ENCODE measurements at places on chromosomes 12 and 14.

DNA sequence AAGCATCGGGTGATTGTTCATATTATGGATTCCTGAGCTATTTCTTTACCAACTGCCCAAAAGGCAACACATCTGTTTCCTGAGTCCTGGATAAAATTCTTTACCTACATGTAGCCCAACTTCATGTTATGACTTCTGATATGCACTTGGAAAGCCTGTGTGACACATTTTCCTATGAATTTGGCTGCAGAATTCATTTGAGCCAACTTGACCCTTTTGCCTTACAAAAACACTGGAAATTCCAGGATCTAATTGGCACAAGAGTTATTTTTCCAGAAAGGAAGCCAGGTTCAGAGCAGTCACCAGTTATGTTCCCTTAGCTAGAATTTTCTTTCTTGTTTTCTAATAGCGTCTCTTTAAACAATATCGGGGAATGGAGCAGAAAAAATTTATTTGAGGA is 202.5 kb upstream of the LRIG3 start:
- H3K4me3 ChIP-seq = no peak overlapping the region
- no peaks in the 10 kb centered on the region for H3K36me3 ChIP-seq
- no peaks in the 10 kb centered on the region for H3K4me1 ChIP-seq
- H3K27me3 ChIP-seq = no peaks in the 10 kb centered on the region

DNA sequence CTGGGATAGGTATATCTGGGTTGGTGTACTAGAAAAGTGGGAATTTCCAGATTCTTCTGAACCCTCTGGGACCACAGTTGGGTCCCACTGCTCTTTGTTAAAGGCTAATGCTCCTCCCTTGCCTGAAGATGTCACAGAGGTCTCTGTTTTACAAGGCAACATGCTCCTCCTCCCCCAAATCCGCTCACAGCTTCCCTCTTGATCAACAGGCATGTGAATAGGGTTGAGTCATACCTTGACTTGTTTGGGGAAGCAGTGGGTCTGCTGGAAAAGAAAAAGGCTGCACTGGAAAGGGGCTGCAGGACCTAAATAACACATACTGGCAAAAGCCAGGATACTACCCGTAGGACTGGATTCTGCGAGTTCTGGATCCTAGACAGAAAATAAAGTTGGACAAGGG is 165.4 kb upstream of the TMEM260 start:
- peaks cover 24% of the 10 kb centered on the region for H3K4me1 ChIP-seq
- H3K27ac ChIP-seq = no peak overlapping the region
- H3K27me3 ChIP-seq = no peaks in the 10 kb centered on the region
- no peak for DNase-seq
- H3K36me3 ChIP-seq = no peaks in the 10 kb centered on the region

GRCh38 chr14:75539561-75540478 is 17.6 kb downstream of the BATF start:
- H3K4me1 ChIP-seq = no peaks in the 10 kb centered on the region
- no peak for DNase-seq
- H3K4me3 ChIP-seq = no peak overlapping the region
- no peak overlapping the region for H3K27ac ChIP-seq

- H3K4me3 ChIP-seq = no peak overlapping the region
- no peak for DNase-seq
- H3K4me1 ChIP-seq = no peaks in the 10 kb centered on the region
Observed at GRCh38 chr14:103496776-103497175, 25.9 kb downstream of the CKB start.

GRCh38 chr12:6872073-6873048 is 742 bp downstream of the SPSB2 start:
- peak overlapping the region; percentile 74 for H3K27ac ChIP-seq
- H3K27me3 ChIP-seq = no peaks in the 10 kb centered on the region
- peaks cover 34% of the 10 kb centered on the region for H3K36me3 ChIP-seq
- peak overlapping the region; percentile 75 for H3K4me3 ChIP-seq

GRCh38 chr14:102902523-102903247 is 19.8 kb upstream of the AMN start:
- peak overlapping the region; percentile 37 for H3K27ac ChIP-seq
- no peaks in the 10 kb centered on the region for H3K4me1 ChIP-seq
- DNase-seq = no peak
- peaks cover 11% of the 10 kb centered on the region for H3K36me3 ChIP-seq

DNA sequence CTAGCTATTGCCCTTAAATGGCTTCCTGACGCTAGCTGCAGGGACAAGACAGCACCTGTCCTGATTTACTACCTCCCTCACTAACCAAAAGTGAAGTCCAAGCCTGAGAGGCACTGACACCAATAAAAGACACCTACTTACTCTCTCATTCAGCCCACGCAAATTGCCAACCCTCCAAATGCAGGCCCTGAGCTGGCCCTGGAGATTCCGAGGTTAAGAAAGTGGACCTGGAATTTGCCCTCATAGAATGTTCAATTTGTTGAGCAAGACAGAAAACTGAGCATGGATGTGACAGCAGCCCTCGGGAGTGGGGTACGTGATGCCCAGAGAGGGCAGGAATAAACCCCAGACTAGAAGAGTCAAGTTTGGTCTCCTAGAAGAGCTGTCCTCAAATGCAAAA is 16.4 kb downstream of the SERPINA3 start:
- H3K4me3 ChIP-seq = no peak overlapping the region
- H3K4me1 ChIP-seq = no peaks in the 10 kb centered on the region
- no peaks in the 10 kb centered on the region for H3K36me3 ChIP-seq
- no peak overlapping the region for H3K27ac ChIP-seq
- no peak for DNase-seq

DNA sequence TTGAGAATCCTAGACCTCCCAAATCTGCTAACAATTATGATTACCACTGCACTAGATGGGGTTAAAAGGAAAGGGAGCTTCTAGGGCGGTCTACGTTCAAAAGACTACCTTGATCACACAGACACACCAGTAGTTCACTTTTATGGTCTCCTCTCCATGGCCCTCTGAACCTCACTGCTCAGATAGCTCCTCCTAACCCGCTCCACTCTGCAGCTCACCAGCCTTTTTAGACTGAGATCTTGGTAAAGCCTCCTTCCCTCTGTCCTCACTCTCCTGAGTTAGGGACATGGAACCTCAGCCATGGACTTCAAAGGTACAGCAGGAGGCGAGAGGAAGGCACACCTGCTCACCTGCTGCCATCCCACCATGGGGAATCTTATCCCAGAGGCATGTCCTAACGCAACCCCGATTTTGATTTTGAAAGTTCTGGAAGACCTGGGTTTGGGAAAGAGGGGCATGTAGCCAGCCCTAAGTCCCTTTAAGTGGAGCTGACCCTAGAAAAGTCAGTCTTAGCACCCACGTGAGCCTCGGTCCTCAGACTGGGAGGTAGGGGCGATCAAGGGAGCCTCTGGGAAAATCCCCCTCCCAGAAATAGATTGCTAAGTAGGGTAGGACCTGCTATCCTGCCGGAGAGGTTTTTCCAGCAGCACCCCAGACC is 1.3 kb downstream of the ZNF219 start:
- H3K4me3 ChIP-seq = peak overlapping the region; percentile 55
- peak overlapping the region; percentile 83 for H3K27ac ChIP-seq
- H3K4me1 ChIP-seq = peaks cover 56% of the 10 kb centered on the region
- H3K27me3 ChIP-seq = no peaks in the 10 kb centered on the region
- H3K36me3 ChIP-seq = peaks cover 12% of the 10 kb centered on the region

- H3K27ac ChIP-seq = no peak overlapping the region
- no peaks in the 10 kb centered on the region for H3K4me1 ChIP-seq
- no peak for DNase-seq
- H3K4me3 ChIP-seq = no peak overlapping the region
- H3K27me3 ChIP-seq = no peaks in the 10 kb centered on the region
Observed at GRCh38 chr12:29990971-29991370, 207.2 kb upstream of the TMTC1 start.

DNA sequence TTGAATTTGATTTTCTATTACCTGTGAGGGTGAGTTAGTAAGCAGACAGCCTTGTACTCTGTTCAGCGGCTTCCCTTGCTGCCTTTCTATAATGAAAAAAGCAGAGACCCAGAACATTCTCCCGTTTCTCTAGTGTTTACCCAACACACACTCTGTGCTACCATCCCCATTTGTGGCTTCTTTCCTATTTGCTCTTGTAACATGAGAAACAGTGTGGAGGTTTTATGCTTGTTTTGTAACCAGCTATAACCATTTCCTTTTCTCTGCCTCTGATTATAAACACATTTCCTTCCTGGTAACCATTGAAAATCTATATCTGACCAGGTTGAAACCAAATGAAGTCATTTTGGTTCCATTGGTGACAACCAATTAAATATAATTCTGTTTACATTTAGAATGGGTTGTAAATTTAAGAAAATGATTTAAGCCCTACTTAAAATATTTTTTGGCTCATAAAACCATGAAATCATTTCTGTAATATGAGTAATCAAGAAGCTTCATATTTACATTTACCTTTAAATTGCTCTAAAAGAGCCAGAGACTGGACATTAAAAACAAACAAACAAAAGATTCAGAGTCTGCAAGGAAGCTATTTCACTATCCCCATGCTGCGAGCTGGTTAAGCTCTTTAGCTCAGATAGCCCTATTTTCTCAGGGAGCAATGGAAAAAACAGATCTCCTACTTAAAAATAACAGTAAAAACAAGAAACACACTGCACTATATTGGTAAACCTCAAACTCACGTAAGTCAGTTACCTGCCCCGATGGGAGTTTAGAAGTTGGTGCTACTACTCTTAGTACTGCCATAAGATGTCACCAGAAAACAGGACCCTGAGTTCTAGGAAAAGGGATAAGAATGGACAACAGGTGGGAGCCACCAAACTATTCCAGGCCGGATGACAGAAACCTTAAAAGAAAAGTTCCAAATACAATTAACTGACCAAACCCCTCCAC is 206.5 kb upstream of the EEA1 start:
- peak; percentile 30 for DNase-seq
- no peak overlapping the region for H3K4me3 ChIP-seq
- no peaks in the 10 kb centered on the region for H3K27me3 ChIP-seq
- peak overlapping the region; percentile 59 for H3K27ac ChIP-seq
- H3K36me3 ChIP-seq = no peaks in the 10 kb centered on the region

DNA sequence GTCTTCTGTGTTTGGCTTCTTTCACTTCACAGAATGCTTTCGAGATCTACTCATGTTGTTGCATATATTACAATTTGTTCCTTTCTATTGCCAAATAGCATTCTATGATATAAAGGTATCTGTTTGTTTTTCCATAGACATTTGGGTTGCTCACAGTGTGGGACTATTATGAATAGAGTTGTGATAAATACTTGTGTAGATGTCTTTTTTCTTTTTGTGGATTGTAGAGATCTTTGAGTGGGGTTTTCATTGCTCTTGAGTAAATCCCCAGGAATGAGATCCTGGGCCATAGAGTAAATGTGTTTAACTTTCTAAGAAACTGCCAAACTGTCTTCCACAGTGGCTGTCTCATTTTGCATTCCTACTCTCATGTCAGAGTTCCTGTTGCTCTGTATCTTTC is 24.9 kb upstream of the CEBPE start:
- DNase-seq = no peak
- H3K4me1 ChIP-seq = peaks cover 43% of the 10 kb centered on the region
- H3K27ac ChIP-seq = peak overlapping the region; percentile 30
- no peak overlapping the region for H3K4me3 ChIP-seq
- no peaks in the 10 kb centered on the region for H3K27me3 ChIP-seq

GRCh38 chr14:23145794-23146350 is 26.8 kb upstream of the CEBPE start:
- peaks cover 42% of the 10 kb centered on the region for H3K4me1 ChIP-seq
- H3K4me3 ChIP-seq = no peak overlapping the region
- no peaks in the 10 kb centered on the region for H3K27me3 ChIP-seq
- H3K27ac ChIP-seq = no peak overlapping the region

DNA sequence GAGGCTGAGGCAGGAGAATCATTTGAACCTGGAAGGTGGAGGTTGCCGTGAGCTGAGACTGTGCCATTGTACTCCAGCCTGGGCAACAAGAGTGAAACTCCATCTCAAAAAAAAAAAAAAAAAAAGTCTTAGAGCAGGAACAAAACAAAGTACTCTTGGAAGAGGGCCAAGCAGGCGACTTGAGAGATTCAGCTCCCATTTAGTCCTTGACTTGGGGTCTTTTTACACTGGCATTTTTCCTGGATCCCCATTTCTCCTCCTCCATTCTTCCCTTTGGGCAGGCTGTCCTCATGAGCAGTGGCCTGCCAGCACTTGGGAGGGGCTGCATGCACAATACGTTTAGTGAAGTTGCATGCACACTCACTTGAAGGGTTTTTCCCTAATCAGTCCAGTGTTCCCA is 72.9 kb downstream of the C14orf132 start:
- peaks cover 4% of the 10 kb centered on the region for H3K4me1 ChIP-seq
- no peaks in the 10 kb centered on the region for H3K36me3 ChIP-seq
- H3K4me3 ChIP-seq = no peak overlapping the region

DNA sequence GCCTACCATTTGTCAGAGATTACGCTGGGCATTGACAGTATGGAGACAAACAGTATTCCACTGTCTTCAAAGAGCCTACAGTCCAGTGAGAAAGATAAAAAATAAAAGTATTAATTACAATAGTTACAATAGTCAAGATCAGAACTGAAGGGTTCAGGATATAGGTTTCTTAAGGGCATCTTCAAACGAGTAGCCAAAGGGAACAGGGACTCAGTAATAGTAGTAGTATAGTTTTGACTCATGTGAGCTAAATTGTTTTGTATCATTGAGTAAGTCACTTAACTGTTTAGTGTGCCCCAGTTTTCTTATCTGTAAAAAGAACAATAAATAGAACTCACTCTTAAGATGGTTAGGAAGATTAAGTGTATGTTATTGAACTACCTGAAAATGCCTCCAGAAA is 123.6 kb downstream of the METTL25 start:
- no peaks in the 10 kb centered on the region for H3K27me3 ChIP-seq
- no peaks in the 10 kb centered on the region for H3K36me3 ChIP-seq
- no peak for DNase-seq
- no peaks in the 10 kb centered on the region for H3K4me1 ChIP-seq

GRCh38 chr12:32139064-32139421 is 32.4 kb downstream of the BICD1 start:
- peak overlapping the region; percentile 51 for H3K4me3 ChIP-seq
- no peaks in the 10 kb centered on the region for H3K27me3 ChIP-seq
- peak; percentile 41 for DNase-seq
- H3K27ac ChIP-seq = peak overlapping the region; percentile 82

GRCh38 chr14:91694643-91695042 is 37.2 kb downstream of the CATSPERB start:
- H3K4me3 ChIP-seq = no peak overlapping the region
- H3K36me3 ChIP-seq = no peaks in the 10 kb centered on the region
- no peaks in the 10 kb centered on the region for H3K4me1 ChIP-seq
- H3K27me3 ChIP-seq = no peaks in the 10 kb centered on the region
- DNase-seq = no peak

DNA sequence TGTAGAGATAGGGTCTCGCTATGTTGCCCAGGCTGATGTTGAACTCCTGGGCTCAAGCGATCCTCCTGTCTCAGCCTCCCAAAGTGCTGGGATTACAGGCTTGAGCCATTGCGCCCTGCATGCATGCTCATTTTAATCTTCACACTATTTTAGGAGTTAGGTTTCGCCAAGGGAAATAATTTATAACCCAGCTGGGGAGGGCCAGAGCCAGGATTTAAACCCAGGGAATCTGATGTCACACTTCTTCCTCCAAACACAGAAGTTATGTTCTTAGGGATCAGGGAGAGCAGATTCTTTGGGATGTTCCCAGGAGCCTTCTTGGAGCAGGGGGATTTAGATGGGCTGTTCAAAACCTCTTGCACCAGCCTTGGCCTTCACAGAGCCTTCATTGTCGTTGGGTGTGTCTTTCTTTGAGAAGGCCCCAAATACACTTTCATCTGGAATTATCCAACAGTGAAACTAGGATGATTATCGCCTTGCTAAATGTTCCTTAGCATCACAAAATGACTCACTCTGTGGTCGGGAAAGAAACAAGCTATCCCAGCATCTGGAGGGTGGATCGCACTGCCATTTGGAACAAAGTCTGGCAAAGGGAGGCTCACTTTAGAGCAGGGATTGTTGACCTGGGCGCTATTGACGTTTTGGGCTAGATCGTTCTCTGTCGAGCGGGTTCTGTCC is 8.2 kb upstream of the PPP1CC start:
- no peak overlapping the region for H3K27ac ChIP-seq
- H3K4me1 ChIP-seq = no peaks in the 10 kb centered on the region
- H3K36me3 ChIP-seq = no peaks in the 10 kb centered on the region

All from A673 (cell line).